Motor neuron (in vitro differentiated cells): ENCODE measurements at places on chromosomes 1 and 21. TPM values are rescaled to one million over a fixed set of nuclear protein-coding genes. Genes with fewer than 3 reads are reported as not detected.

DNA sequence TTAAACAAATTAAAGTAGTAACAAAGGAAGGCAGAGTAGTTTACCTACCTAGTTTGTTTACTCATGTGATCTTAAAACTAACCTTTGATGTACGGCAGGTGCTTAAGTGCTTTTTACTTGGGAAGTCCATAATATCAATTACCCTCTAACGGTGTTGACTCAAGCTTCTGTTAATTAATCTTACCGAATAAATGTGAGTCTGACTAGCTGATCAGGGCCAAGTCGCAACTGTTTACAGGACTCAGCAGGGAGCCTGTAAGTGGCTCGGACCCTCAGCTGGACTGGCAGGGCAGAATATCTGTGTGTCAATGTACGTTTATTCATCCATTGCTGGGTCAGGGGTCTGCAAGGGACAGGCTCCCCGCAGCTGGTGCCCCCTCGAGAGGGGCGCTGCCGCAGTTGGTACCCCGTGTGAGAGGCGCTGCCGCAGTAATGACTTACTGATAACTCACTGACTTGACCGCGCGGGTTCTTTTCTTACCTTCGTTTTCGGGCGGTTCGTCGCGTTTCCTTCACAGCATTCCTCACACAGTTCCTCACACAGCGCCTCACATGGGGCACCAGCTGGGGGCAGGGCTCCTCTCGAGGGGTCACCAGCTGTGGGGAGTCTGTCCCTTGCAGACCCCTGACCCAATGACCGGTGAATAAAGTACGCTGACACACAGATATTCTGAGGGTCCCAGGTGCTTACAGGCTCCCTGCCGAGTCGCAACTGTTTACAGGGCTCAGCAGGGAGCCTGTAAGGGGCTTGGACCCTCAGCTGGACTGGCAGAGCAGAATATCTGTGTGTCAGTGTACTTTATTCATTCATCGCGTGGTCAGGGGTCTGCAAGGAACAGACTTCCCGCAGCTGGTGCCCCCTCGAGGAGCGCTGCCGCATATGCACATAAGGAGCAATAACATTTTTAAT lies 3.0 kb downstream of the FMO1 start:
- peak; percentile 87 for ATAC-seq

IFI16 gene
- total RNA-seq = 22.4 and 25.9 TPM in 2 replicates

DNA sequence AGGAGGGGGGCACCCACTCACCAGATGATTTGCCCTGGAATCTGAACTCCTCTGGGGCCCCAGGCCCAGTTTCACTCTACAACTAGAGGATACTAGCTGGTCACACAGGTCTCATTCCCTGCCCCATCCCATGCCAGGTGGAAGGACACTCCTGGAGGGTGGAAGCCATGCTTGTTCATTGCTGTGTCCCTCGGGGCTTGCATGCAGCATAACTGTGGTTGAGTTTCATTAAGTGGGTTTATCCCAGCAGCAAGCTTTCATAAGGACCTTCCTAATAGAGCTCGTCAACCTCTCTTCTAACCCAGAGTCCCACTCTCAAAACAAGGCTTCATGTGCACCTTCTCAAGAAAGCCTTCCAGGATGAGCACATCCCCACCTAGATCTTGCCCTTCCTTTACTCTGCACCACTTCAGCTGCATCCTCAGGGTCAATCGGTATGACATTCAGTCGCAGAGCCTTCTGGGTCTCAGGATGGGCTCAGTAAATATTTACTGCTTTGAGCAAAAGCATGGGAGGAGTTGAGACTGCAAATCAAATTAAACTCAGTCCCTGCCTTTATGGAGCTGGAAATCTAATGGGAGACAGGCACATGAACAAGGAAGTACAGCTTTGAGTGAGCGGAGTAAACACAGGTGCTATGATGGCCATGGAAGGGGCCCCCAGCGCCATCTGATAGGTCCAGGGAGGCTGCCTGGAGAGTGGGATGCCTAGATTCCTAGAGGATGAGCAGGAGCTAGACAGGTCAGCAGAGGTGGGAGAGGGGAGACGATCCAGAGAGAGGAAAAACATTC lies 32.3 kb downstream of the LAMB3 start:
- ATAC-seq = no peak

DNA sequence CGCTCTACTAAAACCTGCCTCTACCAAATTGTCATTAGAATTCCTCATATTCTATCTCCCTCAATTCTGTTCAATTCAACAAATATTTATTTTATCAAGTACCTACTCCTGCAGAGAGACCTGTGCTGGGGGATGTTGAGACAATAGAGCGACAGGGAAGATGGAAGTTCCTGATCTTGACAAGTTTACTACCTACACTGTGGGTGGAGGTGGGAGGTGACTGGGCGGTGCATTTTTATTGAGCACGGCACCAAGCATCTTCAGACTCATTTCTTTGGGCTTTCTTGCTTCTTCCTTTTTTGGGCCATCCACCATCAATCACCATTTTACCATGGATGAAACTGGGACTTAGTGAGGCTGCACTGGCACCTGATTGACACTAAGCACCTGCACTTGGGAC lies 61.3 kb downstream of the KIRREL1 start:
- ATAC-seq = no peak

- ATAC-seq = no peak
Observed at GRCh38 chr21:45253633-45254459, 33.8 kb downstream of the POFUT2 start.

FLG gene
- 1.9 and 2.3 TPM in 2 replicates for total RNA-seq

GRCh38 chr1:19648689-19649088 lies 4.6 kb downstream of the NBL1 start:
- no peak for ATAC-seq

DNA sequence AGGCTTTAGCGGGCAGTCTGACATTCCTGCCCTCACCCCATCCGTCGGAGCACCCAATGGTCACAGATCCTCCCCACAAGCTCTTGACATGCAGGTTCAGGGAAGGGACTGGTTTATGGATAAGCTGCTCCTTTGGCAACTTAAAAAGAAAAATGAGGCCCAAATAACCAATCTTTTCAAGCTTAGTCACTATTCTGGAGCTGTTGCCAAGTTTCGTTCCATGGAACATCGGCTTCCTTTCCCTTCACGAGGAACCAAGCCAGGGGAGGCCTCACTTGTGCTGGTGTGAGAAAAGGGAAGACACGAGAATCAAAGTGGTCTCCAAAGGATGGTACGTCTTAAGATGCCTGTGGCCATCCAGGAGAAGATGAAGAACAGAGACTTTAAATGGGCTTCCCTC lies 46.1 kb upstream of the LPAR3 start:
- no peak for ATAC-seq

CFAP141 gene
- total RNA-seq = not detected in 2 replicates

ASH1L gene
- total RNA-seq = 32.4 and 34.1 TPM in 2 replicates

EDN2 gene
- total RNA-seq = 0.23 and 0.26 TPM in 2 replicates

- no peak for ATAC-seq
Observed at GRCh38 chr1:51515982-51516648, 3.0 kb downstream of the EPS15 start.

GRCh38 chr21:45248301-45248892 lies 39.3 kb downstream of the POFUT2 start:
- peak; percentile 12 for ATAC-seq

DNA sequence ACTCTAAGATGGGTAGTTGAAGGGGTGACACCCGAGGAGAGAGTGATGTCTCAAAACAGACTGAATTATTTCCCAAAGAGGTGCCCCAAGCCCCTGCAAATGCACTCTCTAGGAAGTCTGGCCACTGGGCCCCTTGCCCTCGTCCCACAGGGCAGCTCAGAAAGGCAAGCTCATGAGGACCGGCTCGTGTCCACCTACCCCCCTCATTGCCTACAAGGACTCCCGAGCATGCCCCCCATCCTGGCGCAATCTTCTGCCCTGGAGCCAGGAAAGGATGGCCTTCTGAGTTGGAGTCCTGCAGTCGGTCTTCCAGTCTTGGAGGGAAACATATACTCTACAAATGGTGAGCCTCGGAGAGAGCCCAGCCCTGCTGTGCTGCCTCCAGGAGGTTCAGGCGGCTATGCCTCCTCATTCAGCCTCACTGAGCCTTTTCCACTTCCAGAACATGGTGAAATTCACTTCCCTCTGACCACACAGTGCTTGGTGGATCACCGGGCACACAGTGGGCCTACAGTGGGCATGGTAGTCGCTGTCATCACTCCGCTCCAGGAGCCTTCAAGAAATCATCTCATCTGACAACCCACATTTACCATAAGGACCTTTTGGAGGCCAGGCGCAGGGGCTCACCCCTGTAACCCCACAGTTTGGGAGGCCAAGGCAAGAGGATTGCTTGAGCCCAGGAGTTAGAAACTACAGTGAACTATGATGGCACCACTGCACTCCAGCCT lies 5.8 kb upstream of the WNT3A start:
- no peak for ATAC-seq
